Right atrium auricular region (tissue), 2 donors: ENCODE measurements at places on chromosomes 1 and 21. TPM values are rescaled to one million over a fixed set of nuclear protein-coding genes. Genes with fewer than 3 reads are reported as not detected.

GRCh38 chr1:172404121-172404520 lies 16.4 kb upstream of the C1orf105 start:
- H3K27me3 ChIP-seq = no peaks in the 10 kb centered on the region
- no peak overlapping the region for H3K4me3 ChIP-seq
- H3K27ac ChIP-seq = no peak overlapping the region
- no peaks in the 10 kb centered on the region for H3K36me3 ChIP-seq
- H3K4me1 ChIP-seq = no peaks in the 10 kb centered on the region

The SLC35E2B gene
- total RNA-seq = 22.1 TPM

The MAGI3 gene
- total RNA-seq = 6.6 TPM

DNA sequence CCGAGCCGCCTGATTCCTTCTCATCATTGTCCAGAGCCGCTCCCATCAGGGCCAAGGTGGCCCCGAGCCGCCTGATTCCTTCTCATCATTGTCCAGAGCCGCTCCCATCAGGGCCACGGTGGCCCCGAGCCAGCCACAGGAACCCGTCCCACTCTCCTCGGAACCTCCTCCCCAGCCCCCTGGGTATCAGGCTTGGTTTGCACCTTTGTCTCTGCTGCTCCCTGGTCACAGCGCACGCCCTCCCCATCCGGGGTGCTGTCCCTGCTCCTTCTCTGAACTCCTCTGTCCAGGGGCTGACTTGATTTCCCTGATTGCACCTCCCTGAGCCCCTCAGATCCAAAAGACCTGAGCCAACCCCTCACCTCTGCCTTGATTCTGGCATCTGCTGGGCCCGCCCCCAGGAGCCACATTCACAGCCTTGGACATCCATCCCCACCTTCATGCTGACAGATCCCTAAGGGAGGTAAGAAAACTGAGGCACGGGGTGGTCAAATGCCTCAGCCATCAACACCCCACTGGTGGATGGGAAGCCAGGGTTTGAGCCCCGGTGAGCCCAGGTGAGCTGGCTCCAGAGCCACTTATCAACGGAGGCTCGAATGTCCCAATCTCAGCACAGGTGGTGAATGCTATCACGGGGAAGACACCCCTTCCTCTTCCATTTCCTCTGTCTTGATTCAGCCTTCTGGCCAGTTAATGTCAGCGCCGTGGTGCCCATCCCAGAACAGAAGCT lies 25.6 kb upstream of the COL18A1 start:
- H3K27me3 ChIP-seq = no peaks in the 10 kb centered on the region
- no peaks in the 10 kb centered on the region for H3K4me1 ChIP-seq
- H3K36me3 ChIP-seq = no peaks in the 10 kb centered on the region
